ENCODE measurements at places on chromosomes 2 and 18.

- no peak for DNase-seq
These were observed 139.3 kb downstream of the ACOXL start for GRCh38 chr2:110871637-110872036.

- no peak for DNase-seq
These were observed 891 bp upstream of the NR4A2 start for GRCh38 chr2:156333274-156333950.

DNA sequence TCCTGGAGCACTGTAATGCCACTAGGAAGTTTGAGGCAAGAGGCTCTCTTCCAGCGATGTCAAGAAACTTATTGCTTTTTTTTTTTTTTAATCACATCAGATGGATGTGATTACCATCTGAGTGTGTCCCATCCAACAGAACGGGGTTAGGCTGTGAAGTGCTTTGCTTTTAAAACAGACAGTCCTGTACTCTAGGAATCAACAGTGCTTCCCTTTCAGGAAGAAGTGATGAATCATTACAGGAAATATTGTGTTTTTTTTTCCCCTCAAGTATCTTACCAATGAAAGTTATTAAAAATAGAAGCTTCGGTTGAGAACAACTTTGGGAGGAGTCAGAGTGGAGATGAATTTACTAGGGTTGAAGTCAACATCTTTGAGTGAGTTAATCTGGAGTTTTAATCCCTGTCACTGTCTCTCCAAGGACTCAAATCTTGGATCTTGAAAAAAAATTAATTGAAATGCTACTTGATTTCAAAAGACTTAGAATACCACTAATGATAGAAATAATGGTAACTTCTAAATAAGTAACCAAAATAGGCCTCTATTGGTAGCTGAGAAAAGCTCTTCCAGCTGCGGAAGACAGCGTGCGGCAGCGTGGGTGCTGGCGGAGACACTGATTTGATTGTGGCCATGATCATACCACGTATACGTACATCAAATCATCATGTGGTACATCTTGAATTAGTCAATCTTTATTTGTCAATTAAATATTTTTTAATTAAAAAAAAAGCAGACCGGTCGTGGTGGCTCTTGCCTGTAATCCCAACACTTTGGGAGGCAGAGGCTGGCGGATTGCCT lies 45.5 kb downstream of the GATA6 start:
- DNase-seq = no peak

DNA sequence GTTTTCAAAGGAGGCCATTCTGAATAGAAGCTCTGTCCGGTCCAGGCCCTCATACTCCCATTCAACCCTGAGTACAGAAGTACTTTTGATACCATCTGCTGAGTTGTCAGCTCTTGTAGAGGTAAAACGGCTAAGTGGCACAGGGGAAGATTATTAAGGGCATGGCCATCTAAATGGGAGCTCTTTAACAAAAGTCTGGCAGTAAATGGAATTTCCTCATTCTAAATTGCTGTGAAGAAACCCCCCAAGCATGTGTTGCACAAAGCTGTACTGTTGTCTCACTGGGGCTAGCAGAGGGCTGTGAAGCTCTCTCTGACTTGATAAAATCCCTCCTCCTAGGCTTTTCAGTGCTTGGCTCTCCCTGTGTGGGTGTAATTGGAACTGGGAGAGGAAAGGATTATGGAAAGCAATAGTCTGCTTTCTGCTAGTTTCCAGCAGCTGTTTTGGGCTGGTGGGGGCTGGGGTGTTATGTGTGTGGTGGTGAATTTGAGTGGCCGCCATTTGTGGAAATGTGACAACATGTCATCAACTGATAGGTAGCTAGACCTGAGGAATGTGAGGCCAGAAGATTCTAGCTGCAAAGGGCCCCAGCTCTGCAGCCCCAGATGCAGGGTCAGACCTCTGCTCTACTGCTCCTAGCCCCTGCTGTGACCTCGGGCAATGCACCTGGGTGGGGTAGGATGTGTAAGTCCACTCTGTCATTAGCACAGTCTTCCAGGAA lies 65.1 kb downstream of the MAP4K4 start:
- DNase-seq = no peak

DNA sequence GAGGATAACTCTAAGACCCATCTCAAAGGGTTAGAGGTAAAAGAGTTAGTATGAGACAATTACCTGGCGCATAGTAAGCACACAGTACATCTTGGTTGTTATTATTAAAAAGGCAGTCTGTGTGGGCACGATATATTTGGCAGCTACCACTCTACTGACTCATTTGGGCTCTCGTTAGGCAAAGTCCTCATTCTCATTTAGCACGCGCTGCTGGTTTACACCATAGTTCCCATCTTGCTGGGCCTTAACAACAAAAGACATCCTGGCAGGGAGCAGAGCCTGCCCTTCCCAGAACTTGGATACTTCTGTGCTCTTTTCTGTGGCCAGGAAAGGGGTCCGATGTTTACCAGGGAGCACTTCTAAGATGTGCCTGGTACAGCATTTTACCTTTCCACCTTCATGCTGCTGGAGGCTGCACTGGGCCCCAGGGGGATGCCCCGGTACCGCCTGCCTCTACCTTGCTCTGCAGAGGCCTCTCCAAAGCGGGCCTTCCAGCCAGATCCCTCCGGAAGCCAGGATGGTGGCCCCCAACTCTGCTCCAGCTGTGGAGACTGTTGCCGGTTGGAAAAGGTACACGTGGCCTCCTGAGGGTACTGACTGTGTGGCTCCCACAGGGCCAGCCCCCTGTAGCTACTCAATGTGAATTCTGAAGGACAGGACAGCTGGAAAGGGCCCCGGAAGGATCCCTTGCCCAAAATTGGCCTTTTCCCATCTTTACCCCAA lies 15.0 kb downstream of the GLI2 start:
- DNase-seq = no peak

GRCh38 chr18:72324677-72325076 lies 219.5 kb downstream of the CBLN2 start:
- DNase-seq = no peak

DNA sequence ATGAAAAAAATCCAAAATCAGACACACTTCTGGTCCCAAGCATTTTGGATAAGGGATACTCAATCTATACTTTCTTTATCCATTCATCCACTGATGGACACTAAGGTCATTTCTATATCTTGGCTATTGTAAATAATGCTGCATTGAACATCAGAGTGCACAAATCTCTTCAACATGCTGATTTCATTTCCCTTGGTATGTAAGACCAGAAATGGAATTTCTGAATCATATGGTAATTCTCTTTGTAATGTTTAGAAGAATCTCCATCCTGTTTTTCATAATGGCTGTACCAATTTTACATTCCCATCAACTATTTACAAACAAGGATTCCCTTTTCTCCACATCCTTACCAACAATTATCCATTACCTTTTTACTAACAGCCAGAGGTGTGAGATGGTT lies 33.7 kb upstream of the MCM6 start:
- no peak for DNase-seq
